Caudate nucleus (tissue), 63 donors: ENCODE measurements at places on chromosomes 4 and X.

- no peak for DNase-seq
Observed at GRCh38 chr4:11702886-11703557, 274.3 kb upstream of the HS3ST1 start.

- DNase-seq, result no peak
Observed at GRCh38 chr4:183988874-183989273, 83.8 kb downstream of the STOX2 start.

DNA sequence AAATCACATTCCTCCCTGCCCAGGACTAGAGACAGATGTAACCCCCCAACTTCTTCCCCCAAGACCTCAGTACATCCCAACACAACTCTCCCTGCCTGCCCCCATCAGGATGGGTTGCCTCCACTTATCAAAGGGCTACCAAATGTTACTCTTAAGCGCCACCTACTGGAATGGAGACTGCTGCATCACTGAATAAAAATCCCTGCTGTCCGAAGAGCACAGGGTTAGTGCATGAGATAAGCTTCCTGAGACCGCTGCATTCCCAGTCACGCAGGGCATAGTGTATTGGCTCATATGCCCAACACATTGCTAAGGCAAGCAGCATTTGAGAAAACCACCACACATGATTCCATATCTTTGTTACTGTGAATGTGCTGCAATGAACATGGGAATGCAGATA, 544.5 kb downstream of the PPP4R3C start:
- no peak for DNase-seq

- no peak for DNase-seq
Observed at GRCh38 chr4:153825691-153826090, 36.8 kb upstream of the SFRP2 start.

DNA sequence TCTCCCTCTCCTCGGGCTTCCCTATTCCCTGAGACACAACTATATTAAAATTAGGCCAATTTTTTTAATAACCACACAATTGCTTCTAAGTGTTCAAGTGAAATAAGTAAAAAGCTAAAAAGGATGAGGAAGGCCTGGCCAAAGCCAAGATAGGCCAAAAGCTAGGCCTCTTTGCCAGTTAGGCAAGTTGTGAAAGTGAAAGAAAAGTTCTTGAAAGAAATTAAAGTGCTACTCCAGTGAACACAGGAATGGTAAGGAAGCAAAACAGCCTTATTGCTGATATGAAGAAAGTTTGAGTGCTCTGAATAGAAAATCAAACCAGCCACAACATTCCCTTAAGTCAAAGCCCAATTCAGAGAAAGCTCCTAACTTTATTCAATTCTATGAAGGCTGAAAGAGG, 114.2 kb upstream of the FAT4 start:
- DNase-seq, result no peak

GRCh38 chr4:13436962-13437361, 47.2 kb downstream of the RAB28 start:
- DNase-seq, result no peak

GRCh38 chr4:10021653-10022023, 341 bp upstream of the SLC2A9 start:
- no peak for DNase-seq

GRCh38 chr4:118410138-118410537, 57.3 kb upstream of the PRSS12 start:
- no peak for DNase-seq

- no peak for DNase-seq
Observed at GRCh38 chrX:19585332-19586082, 70.2 kb upstream of the MAP3K15 start.

DNA sequence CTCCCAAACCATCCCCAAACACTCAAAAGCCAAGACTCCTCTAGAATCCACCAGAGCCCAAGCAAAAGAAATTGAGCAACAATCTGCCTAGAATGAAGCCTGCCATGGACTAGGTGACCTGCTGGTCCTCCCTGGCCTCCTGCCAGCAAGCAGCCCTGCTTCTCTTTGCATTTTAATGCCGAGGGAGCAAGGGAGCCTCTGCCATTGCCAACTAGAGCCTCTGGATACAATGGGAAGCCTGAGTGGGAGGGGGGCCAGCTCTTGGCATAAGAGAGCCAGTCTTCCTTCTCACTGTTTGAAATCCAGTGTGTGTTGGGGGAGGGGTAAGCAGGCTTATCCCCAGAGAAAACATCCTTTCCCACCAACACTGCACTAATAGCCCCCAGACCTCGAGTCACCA, 1.5 kb upstream of the GDPD2 start:
- DNase-seq, result no peak

- no peak for DNase-seq
Observed at GRCh38 chr4:88613417-88613875, 21.2 kb downstream of the HERC3 start.

- DNase-seq, result no peak
Observed at GRCh38 chr4:153365003-153365402, 20.5 kb downstream of the MND1 start.

GRCh38 chrX:148695255-148695654, 194.8 kb downstream of the AFF2 start:
- no peak for DNase-seq

- DNase-seq, result no peak
Observed at GRCh38 chrX:104712515-104712914, 146.5 kb downstream of the IL1RAPL2 start.

DNA sequence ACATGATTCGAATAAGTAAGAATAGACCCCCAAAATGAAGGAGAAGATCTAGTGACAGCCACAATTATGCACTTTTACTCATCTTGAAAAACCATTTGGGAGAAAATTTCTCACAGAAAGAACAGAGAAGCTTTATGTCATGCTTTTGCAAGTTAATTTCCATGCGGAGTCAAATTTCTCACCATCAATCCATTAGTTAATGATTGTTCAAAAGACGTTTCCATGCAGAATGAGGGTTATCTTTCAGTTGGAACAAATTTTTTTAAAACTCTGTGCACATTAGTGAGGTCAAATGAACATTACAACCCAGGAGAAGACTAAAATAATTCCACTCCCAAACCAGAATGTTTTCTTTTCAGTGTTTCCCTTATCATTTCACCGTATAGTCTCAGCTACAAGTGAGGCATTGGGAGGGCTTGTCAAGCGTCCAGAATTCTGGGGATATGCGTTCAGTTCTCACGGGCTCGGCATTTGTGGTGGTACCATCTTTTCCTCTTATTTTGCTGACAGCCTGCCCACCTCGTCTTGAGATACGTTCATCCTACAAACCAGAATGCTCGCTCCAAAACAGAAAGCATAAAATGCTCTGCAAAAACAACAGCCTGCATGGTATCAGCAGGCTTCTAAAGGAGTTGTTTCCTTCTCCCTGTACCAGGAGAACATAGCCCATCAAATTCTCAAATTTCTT, 130.8 kb upstream of the TBL1X start:
- no peak for DNase-seq

- no peak for DNase-seq
Observed at GRCh38 chr4:187171706-187172339, 448.2 kb upstream of the FAT1 start.

DNA sequence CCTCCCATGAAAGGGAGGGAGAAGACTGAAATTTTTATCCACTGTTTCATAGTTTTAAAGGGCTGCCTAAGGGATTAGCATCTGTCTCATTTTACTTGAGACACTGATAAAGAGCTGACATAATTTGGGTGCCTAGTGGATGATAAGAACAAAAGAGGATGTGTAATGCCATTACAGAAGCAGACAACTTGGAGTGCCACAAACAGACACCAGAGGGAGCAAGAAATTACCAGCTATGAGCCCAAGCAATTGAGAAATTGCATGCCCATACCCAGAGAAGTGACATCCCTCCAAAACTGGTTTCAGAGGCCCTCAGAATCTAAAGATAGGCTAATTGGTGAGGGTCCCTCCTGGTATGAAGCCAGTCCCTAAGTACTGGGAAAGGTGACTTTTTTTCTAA, 38.5 kb upstream of the POU3F4 start:
- DNase-seq, result no peak

- no peak for DNase-seq
Observed at GRCh38 chr4:1579901-1580691, 104.0 kb downstream of the FAM53A start.

DNA sequence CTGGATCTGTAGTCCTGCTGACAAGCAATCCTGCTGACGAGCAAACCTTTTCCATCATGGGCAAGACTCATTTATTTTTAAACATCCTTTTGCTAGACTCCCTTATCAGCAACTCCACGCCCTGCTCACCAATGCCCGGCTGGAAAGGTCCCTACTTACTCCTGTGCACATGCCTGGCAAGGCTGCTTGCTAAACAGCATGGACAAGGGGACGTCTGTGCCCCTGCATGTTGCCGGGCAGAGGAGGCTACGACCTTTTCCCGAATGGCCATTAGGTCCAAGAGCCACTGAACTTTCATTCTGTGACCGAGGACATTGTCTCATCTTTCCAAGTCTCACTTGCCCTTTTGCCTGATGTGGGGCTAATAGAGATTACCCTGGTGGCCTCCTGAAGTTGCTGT, 98.6 kb downstream of the MGST2 start:
- DNase-seq, result no peak

GRCh38 chr4:145388043-145388442, 93.6 kb upstream of the SMAD1 start:
- DNase-seq, result no peak

DNA sequence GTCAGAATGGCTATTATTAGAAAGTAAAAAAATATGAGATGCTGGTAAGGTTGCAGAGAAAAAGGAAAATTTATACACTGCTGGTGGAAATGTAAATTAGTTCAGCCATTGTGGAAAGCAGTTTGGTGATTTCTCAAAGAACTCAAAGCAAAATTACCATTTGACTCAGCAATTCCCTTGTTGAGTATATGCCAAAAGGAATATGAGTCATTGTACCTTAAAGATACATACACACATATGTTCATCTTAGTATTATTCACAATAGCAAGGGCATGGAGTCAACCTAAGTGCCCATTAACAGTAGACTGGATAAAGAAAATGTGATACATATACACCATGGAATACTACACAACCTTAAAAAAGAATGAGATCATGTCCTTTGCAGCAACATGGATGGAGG, 148.2 kb downstream of the COMMD8 start:
- no peak for DNase-seq

GRCh38 chrX:35696760-35697234, 101.3 kb upstream of the MAGEB16 start:
- DNase-seq, result no peak

DNA sequence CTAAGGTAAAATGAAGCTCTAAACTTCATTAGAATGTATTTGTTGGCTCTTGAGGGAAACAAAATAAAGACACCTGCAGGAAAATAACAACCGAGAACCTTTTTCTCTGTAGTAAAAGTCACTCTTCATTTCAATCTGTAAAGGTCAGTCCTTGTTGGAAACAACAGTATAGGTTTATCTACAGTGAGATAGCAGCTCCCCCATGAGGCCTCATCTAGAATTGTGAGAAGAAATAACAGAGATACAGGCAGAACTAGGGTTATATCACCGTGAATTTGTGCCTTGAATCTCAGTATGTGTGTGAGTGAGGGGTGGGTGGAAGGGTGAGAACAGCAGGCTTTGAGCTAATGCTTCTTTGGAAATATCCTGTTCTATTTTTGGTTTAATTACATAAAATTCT, 107.8 kb upstream of the FMR1 start:
- DNase-seq, result no peak

DNA sequence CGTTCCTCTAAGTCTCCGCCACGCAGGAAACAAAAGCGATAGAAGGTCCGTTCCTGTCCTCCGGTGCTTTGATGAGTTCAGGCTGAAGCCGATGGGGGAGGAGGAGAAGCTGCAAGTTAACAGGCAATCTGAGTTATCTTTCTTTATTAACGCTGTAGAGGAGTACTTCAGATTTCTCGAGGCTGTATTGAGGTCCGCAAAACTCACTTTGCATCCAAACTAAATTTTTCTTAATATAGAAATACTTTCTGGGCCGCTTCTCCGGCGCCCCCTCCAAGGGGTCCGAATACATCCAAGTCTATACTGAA, 395 bp upstream of the SOWAHB start:
- no peak for DNase-seq

GRCh38 chrX:79259073-79259689, 108.0 kb downstream of the ITM2A start:
- DNase-seq, result no peak

GRCh38 chr4:152881974-152882373, 54.1 kb upstream of the FHDC1 start:
- no peak for DNase-seq

GRCh38 chrX:100368167-100368566, 41.9 kb downstream of the PCDH19 start:
- no peak for DNase-seq

DNA sequence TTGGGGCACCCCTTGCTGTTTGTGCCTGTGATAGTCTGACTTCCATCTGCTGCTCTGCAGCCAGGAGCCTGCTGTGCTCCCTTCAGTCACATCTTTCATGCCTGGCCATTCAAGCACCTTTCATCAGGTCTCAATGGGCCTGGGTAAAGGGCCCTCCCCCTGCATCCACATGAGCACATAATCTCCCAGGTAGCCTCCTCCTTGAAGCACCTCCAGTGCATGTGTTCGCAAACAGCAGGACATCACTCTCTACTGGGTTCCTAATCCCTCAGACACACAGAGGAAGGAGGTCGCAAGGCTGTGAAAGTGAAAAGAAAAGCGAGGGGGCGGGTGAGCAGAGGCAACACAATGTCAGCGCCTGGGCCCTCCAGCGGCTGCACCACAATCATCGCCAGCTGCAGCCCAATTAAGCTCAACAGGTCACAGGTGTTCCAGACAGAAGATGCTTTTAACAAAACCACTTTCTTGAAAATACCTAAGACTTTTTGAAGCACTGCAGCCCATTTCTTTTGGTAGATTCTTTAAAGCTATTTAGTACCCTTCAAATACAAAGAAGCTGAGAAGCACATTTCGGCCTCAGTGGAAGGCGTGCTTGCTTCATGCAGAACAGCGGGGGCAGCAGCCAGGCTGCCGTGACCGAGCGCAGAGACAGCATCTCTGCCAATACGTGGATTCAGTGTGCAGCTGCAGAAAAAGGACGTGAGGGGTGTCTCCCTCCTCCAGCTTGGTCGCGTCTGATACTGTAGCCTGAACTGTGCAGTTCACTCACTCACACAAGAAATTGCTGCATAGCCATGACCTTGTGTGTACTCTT, 92.2 kb upstream of the SPRY1 start:
- DNase-seq, result no peak

GRCh38 chr4:8417071-8417614, 23.4 kb downstream of the ACOX3 start:
- no peak for DNase-seq

GRCh38 chr4:22428441-22428840, 87.4 kb downstream of the ADGRA3 start:
- DNase-seq, result no peak

GRCh38 chrX:134569306-134569705, 89.0 kb downstream of the PLAC1 start:
- no peak for DNase-seq

- no peak for DNase-seq
Observed at GRCh38 chr4:13829457-13829856, 201.9 kb upstream of the BOD1L1 start.

DNA sequence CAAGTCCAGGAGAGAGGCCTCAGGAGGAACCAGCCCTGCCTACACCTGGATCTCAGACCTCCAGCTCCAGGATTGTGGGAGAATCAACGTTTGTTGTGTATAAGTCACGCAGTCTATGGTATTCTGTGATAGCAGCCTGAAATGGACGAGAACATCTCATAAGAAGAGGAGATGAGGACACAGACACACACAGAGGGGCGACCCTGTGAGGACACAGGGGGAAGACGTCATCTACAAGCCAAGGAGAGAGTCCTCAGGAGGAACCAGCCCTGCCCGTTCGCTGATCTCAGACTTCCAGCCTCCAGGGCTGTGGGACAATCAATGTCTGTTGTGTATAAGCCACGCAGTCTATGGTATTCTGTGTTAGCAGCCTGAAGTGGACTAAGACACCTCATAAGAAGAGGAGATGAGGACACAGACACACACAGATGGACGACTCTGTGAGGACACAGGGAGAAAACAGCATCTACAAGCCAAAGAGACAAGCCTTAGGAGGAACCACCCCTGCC, 20.3 kb downstream of the P2RY8 start:
- no peak for DNase-seq
